ENCODE measurements at places on chromosomes 7 and 10.
A peak's percentile ranks its signal among the peaks of the same experiment; 100 is the strongest.

- no peak for DNase-seq
Measured at GRCh38 chr10:13989616-13990015, 341.1 kb downstream of the FRMD4A start.

DNA sequence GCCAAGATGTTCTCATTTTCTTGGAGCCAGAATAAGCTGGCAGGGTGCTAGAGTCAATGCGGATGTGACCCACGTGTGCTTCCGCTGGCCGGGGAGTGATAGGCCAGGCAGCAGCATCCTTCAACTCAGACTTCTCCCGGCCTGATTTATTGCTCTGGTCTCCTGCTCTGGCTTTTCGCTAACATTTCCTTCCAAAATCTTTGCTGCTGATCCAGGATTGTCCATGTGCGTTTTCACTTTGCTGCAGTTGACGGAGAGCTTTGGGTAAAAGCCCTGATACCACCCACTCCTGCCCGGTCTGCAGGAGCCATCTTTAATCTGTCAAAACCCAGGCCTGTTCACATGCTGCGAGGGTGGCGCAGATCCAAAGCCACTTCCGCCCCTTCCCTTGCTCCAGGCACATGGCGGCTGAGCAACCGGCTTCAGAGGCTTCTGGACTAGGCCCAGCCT, 106.8 kb downstream of the CYP26A1 start:
- DNase-seq = no peak

DNA sequence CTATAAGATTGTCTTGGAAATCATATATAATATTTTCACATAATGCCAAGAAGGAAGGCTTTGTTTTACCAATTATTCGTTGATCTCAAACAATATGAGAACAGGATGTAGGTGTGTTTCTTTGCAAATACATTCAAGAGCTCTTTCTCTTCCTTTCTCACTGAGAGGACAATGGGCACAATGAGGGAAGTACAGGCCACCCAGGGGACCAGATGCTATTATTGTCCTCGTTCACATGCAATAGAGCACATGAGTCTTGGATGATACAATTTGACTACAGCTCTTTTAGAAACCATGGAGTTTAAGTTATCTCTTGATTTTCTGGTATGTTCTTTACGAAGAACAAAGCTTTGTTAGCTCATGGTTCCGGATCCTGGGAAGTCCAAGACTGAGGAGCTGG, 323.7 kb upstream of the KLF6 start:
- no peak for DNase-seq

- DNase-seq = no peak
Measured at GRCh38 chr10:50857579-50857978, 27.8 kb downstream of the A1CF start.

DNA sequence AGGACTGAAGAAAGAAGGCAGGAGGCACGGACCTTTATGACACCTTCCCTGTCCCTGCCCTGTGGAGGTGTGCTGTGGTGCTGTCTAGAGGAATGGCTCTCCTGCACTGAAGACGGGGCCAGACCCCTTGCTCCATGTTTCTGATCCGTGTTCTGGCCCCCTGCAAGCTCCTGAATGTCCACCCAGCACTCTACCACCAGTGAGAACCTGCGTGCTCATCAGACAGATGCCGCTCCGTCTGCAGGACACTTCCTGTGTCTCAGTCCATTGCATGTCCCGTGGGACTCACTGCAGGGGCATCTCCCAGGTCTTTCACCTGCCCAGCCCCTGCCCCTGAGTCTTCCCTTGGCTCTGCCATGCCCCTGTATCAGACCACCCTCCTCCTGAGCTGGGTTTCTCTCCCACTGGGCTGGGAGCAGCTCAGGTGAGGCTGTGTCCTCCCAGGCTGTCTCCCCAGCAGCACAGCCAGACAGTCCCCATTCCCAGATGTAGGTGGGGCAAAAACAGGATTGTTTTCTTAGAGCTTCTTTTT, 278.3 kb upstream of the ZNF32 start:
- no peak for DNase-seq

DNA sequence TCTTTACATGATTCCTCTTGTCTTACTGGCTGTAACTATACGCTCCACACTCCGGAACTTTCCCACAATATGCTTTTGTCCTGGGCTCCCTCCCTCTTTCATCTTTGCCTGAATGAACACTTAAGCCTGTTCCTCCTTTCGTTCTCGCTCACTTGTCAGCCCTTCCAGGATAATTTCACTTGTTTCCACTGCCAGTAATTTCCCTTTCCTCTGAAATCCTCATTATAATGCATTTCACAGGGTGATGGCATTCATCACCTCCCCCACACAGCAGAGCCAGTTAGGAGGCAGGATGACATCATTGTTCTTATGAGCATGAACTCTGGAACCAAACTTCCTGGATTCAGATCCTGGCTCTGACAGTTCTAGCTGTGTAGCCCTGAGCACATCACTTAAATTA, 372.6 kb downstream of the GPR158 start:
- no peak for DNase-seq

- DNase-seq = no peak
Measured at GRCh38 chr7:135763261-135763660, 14.6 kb upstream of the FAM180A start.

- no peak for DNase-seq
Measured at GRCh38 chr10:132960631-132961419, 18.5 kb upstream of the CFAP46 start.

GRCh38 chr7:27922907-27923641, 183.1 kb downstream of the TAX1BP1 start:
- DNase-seq = no peak

DNA sequence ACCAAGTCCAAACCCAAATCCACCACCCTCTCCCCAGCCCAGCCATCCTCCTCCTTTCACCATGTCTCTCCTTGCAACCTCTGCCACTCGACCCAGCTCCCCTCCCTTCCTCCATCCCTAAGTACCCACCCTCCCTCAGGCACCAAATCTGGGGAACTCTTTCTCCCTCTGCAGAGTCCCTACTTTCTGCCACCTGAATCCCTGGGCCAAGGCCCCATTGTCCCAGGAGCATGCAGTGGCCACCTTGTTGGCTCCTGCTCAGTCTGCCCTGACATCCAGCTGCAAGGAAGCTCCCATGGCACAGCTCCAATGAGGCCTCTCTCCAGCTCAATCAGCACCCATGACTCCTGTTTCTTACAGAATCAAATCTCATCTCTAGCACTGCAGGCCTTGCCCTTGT, 5.5 kb upstream of the UNC5B start:
- DNase-seq = no peak

- DNase-seq = no peak
Measured at GRCh38 chr7:108291152-108291508, 161.0 kb upstream of the LAMB4 start.

DNA sequence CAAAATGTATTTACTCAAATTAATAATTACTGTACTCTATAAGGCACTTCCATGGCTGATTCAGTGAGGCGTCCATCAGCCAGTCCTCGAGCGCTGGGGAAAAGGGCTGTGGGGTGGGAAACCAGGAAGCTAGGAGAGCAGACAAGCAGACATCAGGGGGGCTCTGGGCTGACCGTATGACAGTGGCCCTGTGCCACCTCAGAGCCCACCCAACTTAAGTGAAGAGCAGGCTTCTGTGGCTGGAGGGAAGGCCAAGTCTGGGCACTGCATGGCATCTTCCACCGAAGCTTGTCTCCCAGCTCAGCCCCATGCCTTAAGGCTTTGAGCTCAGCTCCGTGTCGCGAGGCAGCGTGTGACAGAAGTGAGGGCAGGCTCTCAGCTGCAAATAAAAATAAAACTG, 464.5 kb upstream of the ZMIZ1 start:
- no peak for DNase-seq

DNA sequence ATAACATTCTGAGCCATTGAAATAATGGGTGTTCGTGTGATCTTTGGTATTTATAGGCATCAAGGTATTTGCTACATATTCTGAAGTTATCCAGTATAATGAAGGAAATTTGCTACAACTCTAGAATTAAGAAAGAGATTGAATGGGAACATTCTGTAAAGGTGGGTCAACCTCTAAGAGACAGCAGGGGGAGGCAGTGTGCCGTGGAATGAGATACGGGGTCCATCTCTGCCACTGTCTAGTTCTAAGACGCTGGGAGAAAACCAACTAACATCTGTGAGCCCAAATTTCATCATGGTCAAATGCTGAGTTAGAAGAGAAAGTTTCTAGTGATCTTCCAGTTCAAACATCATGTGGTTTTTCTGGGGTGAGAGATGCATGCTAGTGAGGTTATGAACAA, 368.9 kb downstream of the SORCS1 start:
- peak; percentile 7 for DNase-seq

GRCh38 chr7:92793656-92794205, 42.6 kb downstream of the CDK6 start:
- no peak for DNase-seq

DNA sequence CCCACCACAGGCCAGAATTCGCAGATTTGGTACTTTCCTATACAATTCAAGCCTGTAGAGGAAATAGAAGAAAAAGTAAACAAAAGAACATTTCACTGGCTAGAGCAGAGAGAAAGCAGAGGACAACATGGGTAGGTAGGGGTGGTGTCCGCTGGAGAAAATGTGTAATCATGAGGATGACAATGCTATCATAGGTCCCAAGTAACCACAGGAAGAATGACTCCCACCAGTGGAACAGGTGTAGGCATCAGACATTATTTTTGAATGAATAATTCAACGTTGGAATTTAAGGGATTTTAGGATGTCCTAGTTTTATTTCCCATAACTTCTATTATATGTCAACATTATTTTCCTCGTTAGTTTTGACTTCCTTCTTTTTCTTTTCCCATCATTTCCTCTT, 248.9 kb downstream of the DGKI start:
- DNase-seq = no peak

GRCh38 chr10:49021685-49022084, 82.0 kb upstream of the LRRC18 start:
- DNase-seq = no peak

DNA sequence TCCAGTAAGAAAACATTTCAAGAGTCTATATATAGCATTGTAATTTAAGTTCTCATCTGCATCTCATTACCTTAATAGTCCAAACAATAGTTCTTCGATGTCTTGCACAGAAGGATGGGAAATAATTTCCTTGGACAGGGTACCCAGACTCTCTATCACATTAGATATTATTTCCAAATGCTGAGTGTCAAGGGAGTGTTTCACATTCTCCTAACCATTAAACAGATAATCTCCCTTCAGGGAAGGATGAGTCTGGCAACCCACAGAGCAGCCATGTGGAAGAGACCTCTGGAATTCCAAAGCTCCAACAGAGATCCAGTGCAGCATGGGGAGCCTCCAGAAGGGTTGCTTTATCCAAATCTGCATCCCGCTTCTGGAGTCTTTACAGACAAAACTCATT, 89.6 kb downstream of the FZD1 start:
- DNase-seq = no peak

GRCh38 chr7:126608339-126608776, 644.4 kb downstream of the GRM8 start:
- DNase-seq = no peak

- DNase-seq = no peak
Measured at GRCh38 chr10:46288601-46289206, 1.9 kb downstream of the ANTXRL start.

GRCh38 chr7:25326501-25327156, 98.3 kb upstream of the NPVF start:
- no peak for DNase-seq

DNA sequence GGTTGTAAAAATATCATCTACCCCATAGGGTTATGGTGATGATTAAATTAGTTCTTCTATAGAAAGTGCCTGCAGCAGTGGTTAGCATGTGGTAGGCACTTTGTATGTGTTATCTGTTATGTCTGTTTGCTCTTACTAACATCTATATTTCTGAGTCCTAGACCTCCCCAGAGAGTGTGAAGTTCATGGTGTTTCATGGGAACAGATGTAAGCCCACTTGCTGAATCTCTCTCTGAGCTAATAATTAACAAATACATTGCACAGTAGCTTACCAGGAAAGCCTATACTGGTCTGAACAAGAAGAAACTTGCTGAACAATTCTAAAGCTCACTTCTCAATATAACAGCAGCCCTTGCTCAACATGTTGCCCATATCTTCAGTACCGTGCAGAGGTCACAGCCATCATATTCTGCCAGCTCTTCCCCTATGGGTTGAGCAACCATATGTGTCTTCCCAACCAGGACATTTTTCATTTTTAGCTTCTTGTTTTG, 100.1 kb downstream of the NPSR1 start:
- DNase-seq = no peak

DNA sequence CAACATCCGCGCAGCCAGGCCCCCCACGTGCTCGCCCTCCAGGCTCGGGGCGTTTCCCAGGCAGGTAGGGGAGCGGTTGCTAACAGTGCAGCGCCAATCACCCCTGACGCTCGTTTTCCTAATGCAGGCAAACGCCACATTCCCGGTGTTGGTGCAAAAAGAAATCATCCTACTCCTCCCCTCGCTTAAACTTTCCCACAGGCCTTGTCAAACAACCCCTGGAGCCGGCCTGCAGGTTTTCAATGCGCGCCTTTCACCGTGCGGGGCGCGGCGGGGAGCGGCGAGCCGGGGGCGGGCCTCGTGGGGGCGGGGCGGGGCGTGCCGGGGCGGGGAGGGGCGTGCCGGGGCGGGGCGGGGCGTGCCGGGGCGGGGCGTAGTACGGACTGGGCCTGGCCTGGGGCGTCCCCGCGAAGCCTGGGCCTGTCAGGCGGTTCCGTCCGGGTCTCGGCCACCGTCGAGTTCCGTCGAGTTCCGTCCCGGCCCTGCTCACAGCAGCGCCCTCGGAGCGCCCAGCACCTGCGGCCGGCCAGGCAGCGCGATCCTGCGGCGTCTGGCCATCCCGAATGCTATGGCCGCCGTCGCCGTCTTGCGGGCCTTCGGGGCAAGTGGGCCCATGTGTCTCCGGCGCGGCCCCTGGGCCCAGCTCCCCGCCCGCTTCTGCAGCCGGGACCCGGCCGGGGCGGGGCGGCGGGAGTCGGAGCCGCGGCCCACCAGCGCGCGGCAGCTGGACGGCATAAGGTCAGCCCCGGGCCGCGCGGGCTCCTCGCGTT, at the start of gene ECHDC3:
ECHDC3 (plus strand) TSS at position 374 of the 770 bp plus-strand sequence; CDS start at position 569, 195 bp downstream.
- peak; percentile 48 for DNase-seq

- DNase-seq = no peak
Measured at GRCh38 chr7:22403344-22403743, 46.4 kb upstream of the RAPGEF5 start.

DNA sequence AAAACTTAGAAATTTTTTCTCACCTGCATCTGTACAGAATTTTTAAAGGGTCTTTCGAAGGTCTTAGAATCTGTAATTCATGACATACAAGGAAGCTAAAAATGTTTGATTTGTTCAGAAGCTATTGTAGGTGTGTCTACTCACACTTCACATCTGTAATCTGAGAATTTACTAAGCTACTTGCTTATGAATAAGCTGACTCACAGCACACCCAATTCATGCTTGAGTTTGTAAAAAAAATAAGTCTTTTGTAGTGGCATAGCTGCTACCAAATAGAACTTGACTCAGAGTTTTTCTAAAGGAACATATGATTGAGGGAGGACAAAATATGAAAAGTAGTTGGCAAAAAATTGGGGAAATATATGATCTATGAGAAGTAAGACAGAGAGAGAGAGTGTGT, 12.7 kb upstream of the AGR2 start:
- no peak for DNase-seq

- peak; percentile 49 for DNase-seq
Measured at GRCh38 chr7:135976312-135977006, 700 bp downstream of the MTPN start.

- no peak for DNase-seq
Measured at GRCh38 chr10:121069061-121069850, 218.1 kb downstream of the WDR11 start.

- DNase-seq = no peak
Measured at GRCh38 chr7:41169317-41169716, 533.6 kb downstream of the INHBA start.

GRCh38 chr10:72754275-72755032, 62.5 kb downstream of the MCU start:
- DNase-seq = peak; percentile 16

All from activated CD8-positive, alpha-beta T cell treated with anti-CD3 and anti-CD28 coated beads for 36 hours (primary cell).